A549 treated with Hydrocortisone at 1 μM for 4 hours (cell line): ENCODE measurements at places on chromosomes 1 and 21. TPM values are rescaled to one million over a fixed set of nuclear protein-coding genes. Genes with fewer than 3 reads are reported as not detected.

The CFHR5 gene
- total RNA-seq, result not detected in 5 replicates

The HES3 gene
- total RNA-seq, result not detected in 5 replicates

The INSRR gene
- not detected in 5 replicates for total RNA-seq

The DIO1 gene
- total RNA-seq, result not detected in 5 replicates

The RYR2 gene
- total RNA-seq, result 0.01 to 0.18 TPM (median 0.05 TPM) in 5 replicates

The LAMC2 gene
- total RNA-seq, result 17.5 to 25.9 TPM (median 19.8 TPM) in 5 replicates

The BEST4 gene
- total RNA-seq, result 0.23 to 0.37 TPM (median 0.32 TPM) in 5 replicates

The LRRC71 gene
- 0.05 to 0.23 TPM (median 0.17 TPM) in 5 replicates for total RNA-seq
